Small intestine (tissue), 16 donors: ENCODE measurements at places on chromosomes 4 and X. TPM values are rescaled to one million over a fixed set of nuclear protein-coding genes. Genes with fewer than 3 reads are reported as not detected.

The IDUA gene
- 13.2 TPM for polyA plus RNA-seq

The CDX4 gene
- polyA plus RNA-seq = not detected

The KCNIP4 gene
- polyA plus RNA-seq = 3.7 TPM

DNA sequence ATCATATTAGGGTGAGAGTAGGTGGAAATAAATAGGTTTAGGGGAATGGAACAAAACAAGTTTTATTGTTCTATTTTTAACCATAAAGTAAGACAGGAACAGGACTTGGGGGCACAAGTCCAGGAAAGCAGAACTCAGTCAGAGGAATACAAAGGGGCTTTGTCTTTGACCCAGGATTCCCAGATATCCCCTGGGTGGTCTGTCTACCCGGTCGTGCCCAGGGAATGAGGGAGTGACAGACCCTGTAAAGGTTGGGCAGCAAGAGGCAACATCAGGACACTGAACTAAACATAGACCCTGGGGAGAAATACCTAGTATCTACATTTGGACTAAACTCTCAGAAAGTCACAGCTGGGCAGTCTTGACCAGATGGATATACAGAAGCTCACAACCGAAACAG lies 50.6 kb downstream of the PTCHD1 start:
- no peak for DNase-seq

DNA sequence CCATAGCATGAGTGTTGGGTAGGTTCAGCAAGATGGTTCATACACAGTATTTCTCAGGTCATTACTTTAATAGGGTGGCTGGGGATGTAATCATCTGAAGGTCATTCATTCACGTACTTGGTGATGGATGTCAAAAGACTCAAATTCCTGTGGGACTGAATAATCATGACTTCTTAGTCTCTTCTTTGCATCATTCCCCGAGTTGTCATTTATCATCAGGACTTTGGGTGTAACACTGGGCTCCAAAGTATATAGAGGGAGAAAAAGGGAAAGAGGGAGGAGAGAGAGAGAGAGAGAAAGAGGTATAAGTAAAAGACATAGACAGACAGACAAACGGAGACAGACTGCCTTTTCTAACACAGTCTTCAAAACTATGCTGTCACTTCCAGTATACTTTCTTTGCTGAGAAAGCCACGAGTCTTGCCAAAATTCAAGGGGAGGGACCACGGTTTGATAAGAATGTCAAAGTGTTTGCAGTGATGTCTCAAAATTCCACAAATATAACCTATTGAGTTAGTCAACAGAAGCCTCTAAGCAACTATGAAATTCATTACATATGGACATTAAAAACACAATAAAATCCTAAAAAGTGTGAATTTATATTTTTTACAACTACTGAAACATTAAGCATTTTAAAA lies 55.9 kb downstream of the UGT2A3 start:
- no peak for DNase-seq

DNA sequence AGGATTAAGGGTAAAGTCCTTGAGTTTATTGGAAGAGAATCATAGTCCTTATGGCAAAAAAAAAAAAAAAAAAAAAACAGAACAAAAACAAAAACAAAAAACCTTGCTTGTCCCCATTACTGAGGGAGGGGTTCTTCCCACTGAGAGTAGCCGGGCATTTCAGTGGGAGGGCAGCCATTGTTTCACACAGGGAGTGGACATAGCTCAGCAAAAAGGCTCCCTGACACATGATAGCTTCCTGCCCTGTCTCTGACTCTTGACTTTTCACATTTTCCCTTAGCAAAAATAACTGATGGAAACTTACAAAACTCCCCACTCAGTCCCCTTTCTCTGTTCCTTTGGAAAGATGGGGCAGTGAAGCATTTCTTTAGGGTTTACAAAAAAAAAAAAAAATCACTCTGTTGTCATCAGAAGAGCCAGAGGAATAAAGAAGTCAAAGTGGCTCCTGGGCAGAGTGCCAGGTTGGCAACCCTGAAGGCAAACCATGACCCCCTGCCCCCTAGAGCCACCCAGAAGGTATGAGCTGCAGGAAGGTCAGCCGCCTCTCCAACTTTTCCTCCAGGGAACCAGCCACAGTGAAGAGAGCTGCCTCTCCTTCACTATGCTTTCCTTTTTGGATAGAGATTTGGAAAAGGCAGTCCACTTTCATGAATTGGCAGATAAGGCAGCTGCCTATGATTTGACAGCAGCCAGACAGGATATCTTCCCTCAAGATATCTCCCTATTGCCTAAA lies 170.6 kb downstream of the KDR start:
- DNase-seq = no peak

- no peak for DNase-seq
These were observed 32.2 kb downstream of the NDP start for GRCh38 chrX:43940816-43941474.
